ENCODE measurements at places on chromosomes 4 and X. TPM values are rescaled to one million over a fixed set of nuclear protein-coding genes. Genes with fewer than 3 reads are reported as not detected.

GRCh38 chrX:39399387-39399786 is 598.1 kb downstream of the MID1IP1 start:
- no peak for DNase-seq
- H3K4me3 ChIP-seq, result no peak overlapping the region
- H3K27ac ChIP-seq, result no peak overlapping the region
- no peaks in the 10 kb centered on the region for H3K4me1 ChIP-seq
- H3K36me3 ChIP-seq, result no peaks in the 10 kb centered on the region

MGARP gene
- 0.22 TPM for total RNA-seq

SOD3 gene
- total RNA-seq, result 0.25 TPM

GAGE12J gene
- not detected for total RNA-seq

GRPR gene
- 0.15 TPM for total RNA-seq

All from HCT116 (cell line).